ENCODE measurements at places on chromosomes 1 and 21. TPM values are rescaled to one million over a fixed set of nuclear protein-coding genes. Genes with fewer than 3 reads are reported as not detected.

Gene ORC1
- 1.1 TPM for total RNA-seq

Gene FAM177B
- 9.7 TPM for total RNA-seq

Gene RXRG
- 0.29 TPM for total RNA-seq

Gene TPM3
- total RNA-seq: 260 TPM

Gene C1orf50
- total RNA-seq: 7.1 TPM

Gene FGR
- 5.3 TPM for total RNA-seq

DNA sequence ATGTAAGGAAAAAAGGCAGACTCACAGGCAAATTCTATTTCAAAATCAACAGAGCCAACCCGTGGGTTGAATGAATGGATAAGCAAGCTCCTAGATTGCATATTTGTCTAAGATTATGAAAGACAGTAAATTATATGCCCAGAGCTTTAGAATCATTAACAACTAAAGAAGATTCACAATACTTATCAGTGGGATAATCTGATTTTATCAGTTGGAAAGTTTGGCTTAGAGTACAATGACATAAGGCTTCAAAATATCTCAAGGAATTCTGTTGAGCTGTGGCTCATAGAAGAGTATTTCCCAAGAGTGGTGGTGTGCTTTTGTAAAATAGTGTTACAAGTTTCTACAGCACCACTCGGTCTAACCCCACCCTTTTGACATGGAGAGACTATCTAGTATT lies 85.5 kb downstream of the ADAMTS1 start:
- no peak for DNase-seq

GRCh38 chr1:187013582-187014200 lies 184.9 kb downstream of the PLA2G4A start:
- no peak for DNase-seq

- DNase-seq: no peak
These were observed 7.1 kb downstream of the SLC2A1 start for GRCh38 chr1:42951588-42951987.

GRCh38 chr1:112727716-112728115 lies 12.6 kb upstream of the PPM1J start:
- DNase-seq: no peak

Data from mucosa of descending colon (tissue), 3 donors.